T1000 (cell line): ENCODE measurements at places on chromosomes 2 and 18.

- DNase-seq = no peak
These were observed 224.4 kb downstream of the ICOS start for GRCh38 chr2:204160989-204161388.

DNA sequence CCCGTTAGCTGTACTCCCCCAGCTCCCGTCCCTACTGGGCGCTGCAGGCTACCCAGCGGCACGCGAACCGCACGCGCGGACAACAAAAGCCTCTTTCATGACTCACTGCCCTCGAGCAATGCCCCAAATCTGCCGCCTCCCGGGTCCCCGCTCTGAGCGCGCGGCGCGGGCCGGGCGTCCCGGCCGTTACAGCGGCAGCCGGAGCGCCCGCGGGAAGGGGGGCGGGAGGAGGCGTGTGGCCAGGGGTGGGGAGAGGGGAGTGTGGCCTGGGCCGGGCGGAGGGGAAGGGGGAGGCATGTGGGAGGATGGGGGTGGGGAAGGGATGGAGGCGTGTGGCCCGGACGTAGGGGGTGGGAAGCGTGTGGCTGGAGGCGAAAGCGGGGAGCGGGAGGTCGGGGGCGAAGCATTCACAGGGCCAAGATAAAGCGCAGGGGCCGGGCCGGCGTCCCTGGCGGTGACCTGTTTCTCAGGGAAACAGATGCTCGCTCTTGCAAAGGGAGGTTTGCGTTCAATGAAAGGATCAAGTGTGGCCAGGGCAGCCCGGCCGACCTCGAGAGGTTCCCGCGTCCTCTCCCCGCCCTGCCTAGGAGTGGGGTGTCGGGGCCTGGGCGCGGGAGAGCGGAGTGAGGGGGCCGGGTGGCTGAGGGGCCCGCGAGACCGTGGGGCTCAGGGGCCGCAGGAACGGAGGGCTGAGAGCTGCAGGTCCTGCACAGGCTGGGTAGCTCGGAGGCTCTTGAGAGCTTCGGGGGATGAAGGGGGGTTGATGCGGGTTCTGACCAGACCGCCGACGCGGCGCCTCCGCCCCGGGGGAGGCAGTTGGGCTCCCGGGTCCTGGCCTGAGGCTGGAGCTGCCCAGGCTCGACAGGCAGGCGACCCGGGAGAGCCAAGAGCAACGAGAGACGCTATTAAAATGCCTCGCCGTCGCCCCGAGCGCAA, 3.5 kb upstream of the NEUROD1 start:
- DNase-seq = peak; percentile 61

DNA sequence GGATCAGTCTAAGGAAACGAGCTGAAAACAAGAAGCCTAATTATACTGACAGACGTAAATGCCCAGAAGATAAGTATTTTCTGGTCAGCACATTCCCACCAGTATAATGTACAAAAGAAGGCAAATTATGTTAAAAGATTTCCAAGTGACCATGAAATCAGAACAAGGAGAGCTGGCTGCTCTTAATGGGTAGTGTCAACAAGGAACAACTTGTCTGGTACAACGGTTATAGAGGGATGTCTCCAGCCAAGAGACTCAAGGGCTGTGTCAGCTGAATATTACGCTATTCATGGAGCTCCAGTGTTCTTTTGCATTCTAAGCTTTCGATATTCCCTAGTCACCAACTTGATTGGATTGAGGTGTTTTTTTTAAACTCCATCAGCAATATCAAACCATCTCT, 8.6 kb upstream of the L3MBTL4 start:
- DNase-seq = no peak

DNA sequence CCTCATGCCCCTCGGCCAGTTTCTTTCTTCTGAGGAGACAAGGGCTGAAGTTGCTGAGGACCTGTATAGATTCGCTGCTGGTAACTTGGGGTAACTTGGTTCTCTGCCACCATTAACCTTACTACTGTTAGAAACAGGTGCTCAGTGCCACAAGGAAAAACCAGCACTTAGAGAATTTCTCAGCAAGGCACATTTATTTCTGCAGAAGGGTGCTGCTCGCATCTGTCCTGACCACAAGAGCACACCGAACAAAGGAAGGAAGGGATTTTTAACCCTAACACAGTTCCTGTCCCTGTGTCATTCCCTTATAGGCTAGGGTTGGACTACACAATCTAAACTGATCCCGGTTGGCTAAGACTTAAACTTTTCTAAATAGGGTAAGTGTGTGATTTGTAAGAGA, 154.1 kb downstream of the SOCS6 start:
- DNase-seq = no peak

DNA sequence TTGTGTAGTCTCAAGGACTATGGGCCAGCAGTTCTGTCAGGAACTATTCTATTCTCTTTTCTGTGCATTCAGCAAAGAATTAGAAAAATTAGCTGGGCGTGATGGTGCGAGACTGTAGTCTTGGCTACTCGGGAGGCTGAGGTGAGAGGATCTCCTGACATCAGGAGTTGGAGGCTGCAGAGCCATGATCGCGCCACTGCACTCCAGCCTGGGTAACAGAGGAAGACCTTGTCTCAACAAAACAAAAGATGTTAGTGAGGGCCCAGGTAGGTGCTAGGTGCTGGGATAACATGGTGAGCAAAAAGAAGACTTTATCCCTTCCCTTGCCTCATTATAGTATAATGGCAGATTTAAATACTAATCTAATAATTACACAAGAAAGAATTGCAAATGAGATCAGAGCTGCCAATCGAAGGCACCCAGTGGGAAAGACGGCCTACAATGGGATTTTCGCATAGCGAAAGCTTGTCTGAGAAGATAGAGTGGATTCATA, 447 bp upstream of the MRPL19 start:
- DNase-seq = no peak
